Stimulated activated CD8-positive, alpha-beta memory T cell treated with anti-CD3 and anti-CD28 coated beads, Interleukin-4, amount 100 ng/mL, for 1 hour (primary cell): ENCODE measurements at places on chromosomes 7 and 10.

DNA sequence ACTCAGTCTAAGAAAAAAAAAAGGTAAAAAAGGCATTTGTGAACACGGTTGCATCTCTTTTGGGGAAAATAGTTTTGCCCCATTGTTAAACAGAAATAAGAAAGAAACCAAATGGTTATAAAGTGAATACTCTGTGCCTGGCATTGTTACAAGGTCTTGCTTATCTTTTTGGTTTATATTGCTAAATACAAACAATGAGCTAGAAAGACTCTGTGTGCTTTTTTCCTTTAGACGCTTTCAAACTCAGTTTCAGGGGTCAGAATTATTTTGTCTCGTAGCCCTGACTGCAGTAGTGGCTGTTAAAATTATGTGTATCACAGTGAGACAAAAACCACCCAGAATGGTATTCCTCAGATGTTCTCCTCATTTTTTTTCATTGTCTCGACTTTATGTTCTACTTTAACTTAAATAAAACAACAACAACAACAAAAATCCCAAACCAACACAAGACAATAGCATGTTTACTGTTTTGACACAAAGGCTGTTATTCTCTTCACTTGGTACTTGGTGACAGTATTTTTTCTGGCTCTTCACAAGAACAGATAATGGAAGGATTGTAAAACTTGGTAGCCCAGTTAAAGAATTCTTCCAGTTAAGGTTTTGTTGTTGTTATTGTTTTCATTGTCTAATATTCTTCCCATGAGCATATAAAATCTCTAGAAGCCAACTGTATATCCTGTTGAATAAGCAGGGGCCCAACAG is 190.1 kb downstream of the PLXDC2 start:
- no peak for DNase-seq

GRCh38 chr10:104548090-104548489 is 93.0 kb upstream of the SORCS3 start:
- DNase-seq, result no peak

- no peak for DNase-seq
Measured at GRCh38 chr7:18087687-18088078, 60.0 kb upstream of the PRPS1L1 start.

GRCh38 chr10:106027240-106027639 is 1137.3 kb downstream of the SORCS1 start:
- DNase-seq, result no peak

GRCh38 chr10:35908451-35908850 is 266.4 kb upstream of the FZD8 start:
- no peak for DNase-seq
